ENCODE measurements at places on chromosomes 3 and 15. TPM values are rescaled to one million over a fixed set of nuclear protein-coding genes. Genes with fewer than 3 reads are reported as not detected.

LRRC15 gene
- 1.1 TPM for total RNA-seq

SFMBT1 gene
- total RNA-seq = 17.2 TPM

ARGFX gene
- total RNA-seq = not detected

CHSY1 gene
- 40.6 TPM for total RNA-seq

CEP97 gene
- 7.6 TPM for total RNA-seq

SSR3 gene
- 178 TPM for total RNA-seq

DNA sequence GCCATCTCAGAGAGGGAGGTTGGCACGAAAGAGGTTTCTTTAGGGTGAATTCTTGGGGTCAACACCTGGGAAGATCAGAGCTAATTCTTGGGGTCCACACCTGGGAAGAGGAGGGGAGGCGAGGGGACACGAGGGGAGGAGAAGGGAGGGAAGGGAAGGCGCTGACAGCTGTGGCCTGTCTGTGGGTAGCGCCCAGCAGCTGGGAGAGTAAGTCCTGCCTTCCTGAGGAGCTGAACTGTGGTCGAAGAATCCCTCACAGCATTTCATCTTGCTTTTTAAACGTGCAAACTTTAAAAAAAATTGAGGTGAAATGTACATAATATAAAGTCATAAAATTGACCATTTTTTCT is 63.2 kb upstream of the CGNL1 start:
- DNase-seq = no peak

DNA sequence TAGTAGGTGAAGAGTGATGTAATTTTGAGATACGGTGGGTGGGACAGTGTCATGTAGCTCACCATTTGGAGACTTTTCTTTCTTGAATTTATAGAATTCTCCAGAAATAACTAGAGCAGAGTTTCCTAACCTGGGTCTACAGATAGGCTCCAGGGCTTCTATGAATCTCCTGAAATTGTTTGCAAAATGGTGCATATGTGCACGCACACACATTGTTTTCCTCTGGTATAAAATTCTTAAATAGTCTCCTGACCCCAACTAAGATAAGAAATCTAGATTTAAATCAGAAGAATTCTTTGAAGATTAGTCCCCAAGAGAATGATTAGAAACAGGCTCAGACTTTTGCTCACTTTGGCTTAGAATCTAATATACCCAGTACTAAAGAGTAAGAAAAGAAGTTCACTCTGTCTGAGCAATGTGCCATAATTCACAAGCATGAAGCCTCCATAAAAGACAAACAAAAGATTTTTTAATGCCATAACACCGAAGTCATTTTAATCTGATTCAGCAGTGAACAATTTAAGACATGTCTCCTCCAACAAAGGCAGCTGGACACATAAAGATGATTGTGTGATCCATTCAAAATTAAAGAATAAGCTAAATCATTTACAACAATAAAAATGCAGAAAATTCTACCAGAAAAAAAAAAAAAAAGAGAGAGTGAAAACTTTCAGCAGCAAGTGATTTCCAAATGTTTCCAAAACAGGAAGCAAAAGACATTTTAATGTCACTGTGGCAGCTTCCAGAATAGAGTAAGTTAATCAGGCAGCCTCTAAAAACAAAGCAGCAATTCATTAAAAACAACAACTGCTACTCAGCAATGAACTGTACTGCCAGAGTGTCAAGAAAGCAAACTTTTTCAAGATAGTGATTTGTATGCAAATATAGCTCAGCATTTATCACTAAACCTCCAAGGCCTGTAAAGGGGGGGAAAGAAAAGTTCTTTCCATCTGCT is 975.5 kb upstream of the CFAP20DC start:
- no peak for DNase-seq

DNA sequence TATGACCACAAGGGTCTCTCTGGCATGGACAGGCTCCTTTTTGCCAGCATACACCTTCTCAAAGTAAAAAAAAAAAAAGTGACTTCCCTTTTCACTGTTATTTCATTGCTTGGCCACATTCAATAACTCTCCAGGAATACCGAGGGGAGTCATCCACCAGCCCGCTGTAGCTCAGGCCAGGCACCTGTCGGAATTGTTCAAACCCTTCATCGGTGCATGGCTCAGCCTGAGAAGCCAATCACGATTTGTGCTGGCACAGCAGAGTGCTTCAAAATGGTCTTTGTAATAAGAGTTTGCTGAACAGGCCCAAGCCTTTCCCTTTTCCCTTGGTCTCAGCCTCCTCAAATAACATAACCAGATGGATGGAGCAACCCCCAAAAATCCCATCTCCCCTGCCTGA is 145.4 kb downstream of the PDZRN3 start:
- no peak for DNase-seq

- no peak for DNase-seq
Observed at GRCh38 chr3:191235331-191236314, 36.6 kb downstream of the OSTN start.

DNA sequence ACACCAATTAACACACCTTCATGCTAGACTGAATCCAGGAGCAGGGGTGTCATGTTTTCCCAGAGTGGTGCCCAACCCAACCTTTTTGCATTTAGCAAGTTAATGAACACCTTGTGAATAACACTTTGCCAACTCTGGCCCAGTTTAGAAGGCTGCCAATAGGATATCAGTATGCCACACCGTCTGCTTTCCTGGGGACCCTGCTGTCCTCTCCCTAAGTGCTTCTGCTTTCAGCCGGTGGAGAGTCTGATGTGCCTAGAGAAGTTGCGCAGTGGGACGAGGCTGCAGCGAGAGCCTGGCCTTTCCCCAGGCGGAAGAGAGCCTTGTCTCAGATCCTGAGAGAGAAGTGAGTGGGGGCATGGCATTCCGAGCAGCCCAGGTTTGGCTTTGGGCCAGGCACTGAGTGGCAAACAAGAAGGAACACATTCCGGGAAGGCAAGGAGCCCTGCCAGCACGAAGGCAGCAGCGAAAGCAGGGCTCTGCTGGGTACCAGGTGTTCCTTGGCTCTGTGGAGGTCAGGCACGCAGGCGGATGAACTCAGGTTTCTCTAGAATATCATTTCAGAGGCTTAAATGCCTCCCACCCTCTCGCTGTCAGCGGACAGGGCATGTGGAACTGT is 36.9 kb downstream of the SENP8 start:
- peak; percentile 96 for DNase-seq

- no peak for DNase-seq
Observed at GRCh38 chr3:72397586-72397985, 450.7 kb downstream of the SHQ1 start.

DNA sequence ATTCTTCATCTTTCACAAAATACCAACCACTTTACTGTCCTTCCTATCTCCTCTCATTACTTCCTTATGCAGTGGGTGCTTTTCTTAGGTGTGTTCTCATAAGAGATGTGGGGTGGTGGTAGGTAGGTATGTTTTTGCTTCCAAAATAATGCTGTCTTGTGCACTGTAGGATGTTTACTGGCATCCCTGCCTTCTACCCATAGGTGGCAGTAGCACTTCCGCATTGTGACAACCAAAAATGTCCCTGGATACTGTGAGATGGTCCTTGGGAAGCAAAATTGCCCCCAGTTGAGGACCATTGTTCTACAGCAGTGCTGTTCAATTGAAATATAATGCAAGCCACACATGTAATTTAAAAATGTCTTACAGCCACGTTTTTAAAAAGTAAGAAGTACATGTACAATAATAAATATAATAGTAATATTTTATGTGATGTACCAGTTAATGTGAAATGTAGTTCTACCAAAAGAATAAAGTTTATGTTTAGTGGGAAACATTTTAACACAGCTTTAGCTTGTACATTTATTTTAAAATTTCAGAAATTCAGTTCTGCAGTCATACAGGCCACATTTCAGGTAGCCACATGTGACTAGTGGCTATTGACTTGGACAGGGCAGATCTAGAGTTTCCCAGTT is 75.2 kb downstream of the NEO1 start:
- DNase-seq = no peak

DNA sequence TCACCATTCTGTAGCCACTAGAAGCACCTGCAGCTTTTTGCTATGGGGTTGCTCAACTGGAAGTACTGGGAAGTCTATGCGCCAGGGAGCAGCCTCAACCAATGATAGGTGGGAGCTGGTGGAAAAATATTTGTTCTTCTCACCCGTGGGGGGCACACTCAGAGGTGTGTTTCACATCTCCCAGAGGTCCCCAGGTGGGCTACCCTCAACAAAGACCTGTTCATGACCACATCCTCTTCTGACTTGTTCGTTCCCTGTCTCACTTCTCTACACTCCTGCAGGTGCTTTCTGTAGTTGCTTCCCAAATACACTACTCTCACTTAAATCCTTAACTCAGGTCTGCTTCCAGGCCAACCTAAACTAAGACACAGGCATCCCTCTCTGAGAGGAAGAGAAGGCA is 3.6 kb downstream of the CAMP start:
- DNase-seq = no peak

DNA sequence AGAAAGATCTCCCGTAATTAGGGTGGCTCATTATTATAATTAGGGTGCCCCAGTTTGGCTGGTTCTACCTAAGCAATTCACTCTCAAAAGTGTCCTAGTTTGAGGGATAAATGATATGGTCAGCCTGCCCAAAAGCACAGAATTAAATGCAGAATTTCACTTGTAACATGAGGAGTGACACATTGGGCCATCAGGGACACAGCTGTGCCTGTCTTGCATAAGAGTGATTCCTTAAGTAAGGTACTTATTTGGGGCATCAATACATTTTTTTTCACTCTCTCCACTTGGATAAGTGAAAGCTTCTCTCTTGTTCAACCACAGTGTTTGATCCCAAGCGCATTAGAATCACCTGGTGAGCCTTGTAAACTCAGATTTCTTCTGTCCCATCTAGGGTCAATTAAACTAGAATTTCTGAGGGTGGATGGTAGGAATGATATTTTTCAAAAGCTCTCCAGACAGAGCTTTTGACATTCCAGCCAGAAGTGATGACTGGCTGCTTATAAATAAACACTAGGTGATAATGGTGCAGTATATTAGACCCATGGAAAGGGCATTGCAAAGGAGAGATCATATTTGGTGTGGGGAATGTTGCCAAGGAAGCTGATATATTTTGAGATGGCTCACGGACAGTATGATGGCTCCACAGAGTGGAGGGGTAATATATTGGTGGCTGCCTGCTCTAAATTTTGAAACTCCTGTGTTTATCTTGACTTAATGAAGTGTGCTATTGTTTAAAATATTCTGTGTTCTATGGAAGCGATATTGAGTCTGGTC is 458.1 kb upstream of the RASGRP1 start:
- no peak for DNase-seq

DNA sequence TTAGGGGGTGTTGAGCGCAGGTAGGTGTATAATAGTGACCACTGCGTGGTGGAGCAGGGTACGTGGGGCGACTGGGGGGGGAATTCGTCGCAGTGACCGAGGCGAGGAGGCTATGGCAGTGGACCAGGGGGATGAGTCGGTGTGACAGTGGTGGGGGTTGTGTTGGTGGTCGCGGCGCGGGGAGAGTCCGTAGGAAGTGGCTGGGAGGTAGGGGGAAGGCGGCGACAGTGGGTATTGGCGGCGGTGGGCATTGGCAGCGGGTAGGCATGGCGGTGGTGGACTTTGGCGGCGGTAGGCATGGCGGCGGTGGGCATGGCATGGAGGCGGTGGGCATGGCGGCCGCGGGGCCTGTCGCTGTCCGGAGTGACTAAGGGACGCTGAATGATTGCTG is 739 bp downstream of the SNRPN start:
- peak; percentile 64 for DNase-seq

GRCh38 chr3:56813653-56813960 is 11.9 kb upstream of the ARHGEF3 start:
- no peak for DNase-seq

DNA sequence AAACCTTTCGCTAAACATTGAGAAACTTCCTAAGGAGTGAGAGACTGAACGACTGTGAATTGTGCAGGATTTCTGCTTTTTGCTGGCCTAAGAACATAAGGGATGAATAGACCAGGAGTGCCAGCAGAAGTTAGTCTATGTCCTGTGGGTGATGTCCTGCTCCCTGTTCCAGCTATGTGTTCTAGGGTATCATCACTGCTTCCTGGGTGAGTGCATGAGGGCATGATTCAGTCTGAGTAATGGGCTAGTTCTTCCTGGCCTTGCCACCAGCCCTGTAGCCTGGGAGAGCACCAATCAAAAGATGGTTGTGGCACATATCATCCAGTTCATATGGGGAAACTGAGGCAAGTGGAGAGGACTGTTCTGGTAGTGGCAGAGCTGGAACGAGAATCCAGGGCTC is 153.9 kb upstream of the TPM1 start:
- no peak for DNase-seq

GRCh38 chr15:43106486-43106829 is 620 bp upstream of the UBR1 start:
- DNase-seq = no peak

GRCh38 chr3:159988617-159989271 is at the start of gene IL12A:
Gene IL12A, plus strand, starts transcription at chr3:159988835.
- DNase-seq = peak; percentile 92

DNA sequence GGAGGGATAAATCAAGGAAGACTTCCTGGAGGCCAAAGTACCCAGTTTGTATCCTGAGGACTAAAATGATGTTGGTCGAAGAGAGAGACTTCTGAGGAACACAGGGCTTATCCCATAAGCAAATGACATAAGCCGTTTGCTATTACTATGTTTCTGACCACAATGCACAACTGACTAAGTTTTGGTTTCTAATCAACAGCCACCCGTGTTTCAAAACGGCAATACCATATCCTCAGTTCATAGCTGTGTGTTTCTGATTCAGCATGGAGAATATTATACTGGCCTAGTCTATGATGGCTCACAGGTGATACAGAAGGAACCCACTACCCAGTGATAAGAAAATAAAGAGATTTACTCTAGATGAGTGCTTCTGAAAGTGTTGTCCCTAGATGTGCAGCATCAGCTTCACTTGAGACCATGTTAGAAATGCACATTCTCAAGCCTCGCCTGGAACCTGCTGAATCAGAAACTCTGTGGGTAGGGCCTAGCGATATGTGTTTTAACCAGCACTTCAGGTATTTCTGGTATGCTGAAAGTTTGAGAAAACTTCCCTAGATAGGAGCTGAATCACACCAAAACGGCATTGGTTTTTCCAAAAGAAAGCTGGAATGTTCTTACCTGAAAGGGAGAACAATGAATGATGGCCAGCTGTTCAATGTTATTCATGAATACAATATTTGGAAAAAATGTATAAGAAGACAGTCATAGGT is 639.7 kb upstream of the NR2F2 start:
- no peak for DNase-seq

- no peak for DNase-seq
Observed at GRCh38 chr3:124620600-124621063, 109.6 kb upstream of the UMPS start.

GRCh38 chr3:42339321-42339720 is 71.1 kb downstream of the LYZL4 start:
- no peak for DNase-seq

DNA sequence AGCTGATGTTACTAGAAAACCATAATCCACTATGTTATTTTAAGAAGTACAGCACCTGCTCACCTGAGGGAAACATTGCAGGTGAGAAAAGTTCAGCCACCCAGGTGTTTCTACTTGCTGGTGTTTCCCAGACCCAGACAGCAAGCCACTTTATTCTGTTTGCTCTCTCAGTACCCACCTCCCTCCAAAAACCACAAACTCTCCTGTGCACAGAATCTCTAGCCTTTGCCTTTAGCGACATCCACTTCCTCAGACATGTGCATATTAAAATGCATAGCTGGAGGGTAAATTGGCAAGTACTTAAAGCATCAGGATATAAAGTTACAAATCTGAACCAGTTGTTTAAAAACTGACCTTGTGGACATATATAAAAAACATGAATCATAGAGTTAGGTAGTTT is 36.7 kb downstream of the VGLL3 start:
- DNase-seq = no peak

- DNase-seq = no peak
Observed at GRCh38 chr15:101373577-101373976, 78.5 kb upstream of the SNRPA1 start.

All from upper lobe of right lung (tissue), 1 donor.